ENCODE measurements at places on chromosomes 12 and 14.
A peak's percentile ranks its signal among the peaks of the same experiment; 100 is the strongest.

DNA sequence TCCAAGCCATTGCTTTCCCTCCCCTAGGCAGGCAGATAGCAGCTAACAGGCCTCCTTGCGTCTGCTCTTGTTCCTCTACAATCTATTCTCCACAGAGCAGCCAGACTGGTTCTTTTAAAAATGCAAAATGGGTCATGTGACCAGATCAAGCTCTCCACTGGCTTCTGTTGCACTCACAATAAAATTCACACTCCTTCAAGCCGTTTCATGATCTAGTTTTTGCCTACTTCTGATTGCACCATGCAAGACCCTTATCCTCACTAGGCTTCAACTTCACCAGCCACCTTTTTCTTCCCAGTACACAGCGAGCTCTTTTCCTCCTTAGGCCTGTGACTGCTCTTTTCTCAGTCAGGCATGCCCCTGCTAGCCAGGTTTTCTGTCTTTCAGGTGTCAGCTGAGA, 6.1 kb upstream of the KRAS start:
- no peak for DNase-seq

- peak; percentile 86 for DNase-seq
These were observed 30.1 kb upstream of the PPP2R5C start for GRCh38 chr14:101731187-101732080.

- DNase-seq: no peak
These were observed 1.7 kb upstream of the PALS1 start for GRCh38 chr14:67239582-67239981.

- DNase-seq: no peak
These were observed 529 bp downstream of the PHLDA1 start for GRCh38 chr12:76031081-76031413.

GRCh38 chr14:46686652-46687051, 35.1 kb upstream of the RPL10L start:
- no peak for DNase-seq

GRCh38 chr14:68871392-68871791, 78.5 kb upstream of the ZFP36L1 start:
- no peak for DNase-seq

DNA sequence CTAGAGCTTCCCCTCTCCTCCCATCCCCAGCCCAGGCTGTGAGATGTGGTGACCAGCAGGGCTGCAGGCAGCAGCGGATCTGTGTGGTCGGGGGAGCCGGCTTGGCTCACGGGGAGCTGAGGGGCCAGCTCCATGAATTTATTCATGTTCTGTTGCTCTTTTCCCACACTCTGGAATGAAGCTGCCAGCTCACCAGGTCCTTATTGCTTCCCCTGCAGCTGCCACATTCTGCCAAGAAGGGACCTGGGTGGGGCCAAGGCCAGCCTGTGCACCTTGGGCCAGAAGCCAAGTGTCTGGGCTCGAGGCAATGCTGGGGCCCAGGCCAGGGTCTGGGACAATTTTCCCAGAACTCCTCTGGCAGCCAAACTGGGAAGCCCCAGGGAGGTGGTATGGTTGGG, 2.5 kb upstream of the C1QL4 start:
- no peak for DNase-seq

- no peak for DNase-seq
These were observed 922 bp downstream of the TBX5 start for GRCh38 chr12:114404926-114405518.

GRCh38 chr12:48247181-48247966, 44.3 kb upstream of the OR10AD1 start:
- no peak for DNase-seq

DNA sequence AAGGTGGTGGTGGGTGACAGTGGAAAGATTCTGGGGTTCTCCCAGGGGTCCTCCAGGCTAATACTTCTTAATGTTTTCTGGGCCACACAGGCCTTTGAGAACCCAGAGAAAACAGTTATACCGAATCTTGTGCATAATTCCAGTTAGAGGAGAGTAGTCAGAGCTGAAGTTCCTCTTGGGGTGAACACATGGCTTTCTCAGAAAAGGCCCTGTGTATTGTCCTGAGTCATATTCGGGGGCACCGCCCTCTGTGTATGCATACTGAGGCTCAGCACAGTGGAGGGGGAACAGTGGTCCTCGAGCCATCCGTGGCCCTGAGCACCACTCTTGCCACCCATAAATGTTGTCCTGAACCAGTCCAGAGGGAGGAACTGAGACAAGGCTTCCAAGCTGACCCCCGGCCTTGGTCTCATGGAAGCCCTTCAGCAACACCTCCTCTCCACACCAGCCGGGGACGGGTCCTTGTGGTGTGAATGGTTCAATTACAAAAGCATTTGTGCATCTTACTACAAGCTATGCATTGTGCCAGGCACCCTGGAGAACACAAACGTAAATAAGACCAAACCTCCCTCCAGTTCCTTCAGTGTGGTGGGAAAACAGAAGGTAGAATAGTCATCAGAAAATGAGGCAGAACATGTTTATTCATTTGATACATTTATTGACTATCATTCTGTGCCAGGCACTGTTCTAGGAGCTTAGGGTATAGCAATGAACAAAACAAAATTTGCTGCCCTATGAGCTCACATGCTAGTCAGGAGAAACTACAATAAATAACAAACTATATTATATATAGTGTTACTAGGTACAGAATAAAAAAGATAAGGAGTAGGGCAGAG, 9.9 kb downstream of the DHRS2 start:
- DNase-seq: no peak

DNA sequence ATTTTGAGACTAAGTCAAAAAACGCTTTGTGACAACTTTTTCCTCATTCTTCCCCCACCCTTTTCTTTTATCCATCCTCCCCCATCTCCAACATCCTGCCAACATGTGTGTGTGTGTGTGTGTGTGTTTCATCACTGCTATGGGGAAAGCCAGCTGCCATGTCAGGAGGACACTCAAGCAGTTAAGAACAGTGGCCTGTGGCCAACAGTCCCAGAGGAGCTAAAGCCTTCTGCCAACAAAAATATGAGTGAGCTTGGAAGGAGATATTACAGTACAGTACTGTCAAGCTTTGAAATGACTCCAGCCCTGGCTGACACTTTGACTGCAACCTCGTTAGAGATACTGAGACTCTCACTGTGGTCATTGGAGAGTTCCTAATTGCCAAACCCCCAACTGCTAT, 5.0 kb upstream of the CSRP2 start:
- no peak for DNase-seq

DNA sequence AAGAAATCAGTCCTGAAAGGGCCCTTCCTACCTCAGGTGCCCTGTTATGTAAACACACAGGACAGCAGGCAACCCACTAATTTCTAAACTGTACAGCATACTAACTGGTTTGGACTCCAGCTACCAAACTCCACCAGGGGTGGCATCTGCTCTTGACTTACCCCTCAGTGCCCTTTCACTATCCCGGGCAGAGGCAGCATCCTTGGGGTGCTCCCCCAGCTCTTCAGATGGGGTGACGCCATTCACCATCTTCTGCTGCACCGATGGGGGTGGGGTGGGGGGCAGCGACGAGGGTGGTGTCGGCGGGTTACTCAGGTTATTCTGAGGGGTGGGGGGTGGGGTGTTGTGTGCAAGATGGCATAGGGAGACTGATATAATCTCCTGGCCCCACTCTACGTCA, 11.5 kb upstream of the PRKAG1 start:
- DNase-seq: no peak

DNA sequence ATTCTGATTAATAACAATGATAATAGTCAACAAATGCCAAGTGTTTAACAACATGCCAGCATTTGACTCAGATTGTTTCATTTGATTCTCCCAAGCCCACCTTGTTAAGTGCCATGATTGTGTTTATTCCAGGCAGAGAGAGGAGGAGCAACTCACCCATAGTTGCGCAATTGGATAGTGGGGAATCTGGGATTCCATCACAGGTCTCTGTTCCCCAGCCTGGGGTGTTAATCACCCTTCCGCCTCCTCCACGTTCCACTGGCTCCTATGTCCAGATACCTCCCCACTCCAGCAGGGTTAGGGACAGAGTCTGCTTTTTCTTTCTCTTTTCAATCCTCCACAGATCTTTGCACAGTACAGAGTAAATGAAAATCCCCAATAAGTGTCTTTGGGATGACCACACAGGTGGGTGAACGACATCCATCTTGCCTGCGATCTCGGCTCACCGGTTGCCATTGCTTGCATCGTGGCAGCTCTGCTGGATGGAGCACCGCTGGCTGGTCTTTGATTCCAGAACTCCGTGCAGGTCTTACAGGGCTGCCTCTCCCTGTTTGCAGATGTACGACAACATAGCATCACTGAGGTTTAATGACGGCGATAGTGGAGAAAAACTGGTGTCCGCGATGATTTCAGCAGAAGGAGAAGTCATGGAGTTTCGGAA, 78.8 kb downstream of the DNAH10 start:
- DNase-seq: no peak

DNA sequence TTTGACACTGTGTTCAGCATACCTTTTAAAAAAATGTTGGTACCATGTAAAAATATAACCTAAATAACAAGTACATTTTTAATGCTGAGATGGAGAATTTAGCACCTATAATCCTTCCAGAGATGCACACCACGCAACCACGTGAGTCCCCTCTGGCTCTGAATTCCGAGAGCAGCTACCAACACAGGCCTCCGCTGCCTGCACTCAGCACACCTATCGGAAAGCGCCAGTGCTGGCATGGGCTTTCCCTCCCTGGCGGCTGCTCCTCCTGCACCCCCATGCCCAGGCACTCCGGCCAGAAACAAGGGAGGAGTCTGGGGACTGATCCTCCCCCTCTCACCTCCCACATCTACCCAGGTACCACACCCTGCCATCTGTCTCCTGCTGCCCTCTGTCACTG, 47.0 kb downstream of the ITPK1 start:
- DNase-seq: no peak
